ENCODE measurements at places on chromosomes 7 and 10.

DNA sequence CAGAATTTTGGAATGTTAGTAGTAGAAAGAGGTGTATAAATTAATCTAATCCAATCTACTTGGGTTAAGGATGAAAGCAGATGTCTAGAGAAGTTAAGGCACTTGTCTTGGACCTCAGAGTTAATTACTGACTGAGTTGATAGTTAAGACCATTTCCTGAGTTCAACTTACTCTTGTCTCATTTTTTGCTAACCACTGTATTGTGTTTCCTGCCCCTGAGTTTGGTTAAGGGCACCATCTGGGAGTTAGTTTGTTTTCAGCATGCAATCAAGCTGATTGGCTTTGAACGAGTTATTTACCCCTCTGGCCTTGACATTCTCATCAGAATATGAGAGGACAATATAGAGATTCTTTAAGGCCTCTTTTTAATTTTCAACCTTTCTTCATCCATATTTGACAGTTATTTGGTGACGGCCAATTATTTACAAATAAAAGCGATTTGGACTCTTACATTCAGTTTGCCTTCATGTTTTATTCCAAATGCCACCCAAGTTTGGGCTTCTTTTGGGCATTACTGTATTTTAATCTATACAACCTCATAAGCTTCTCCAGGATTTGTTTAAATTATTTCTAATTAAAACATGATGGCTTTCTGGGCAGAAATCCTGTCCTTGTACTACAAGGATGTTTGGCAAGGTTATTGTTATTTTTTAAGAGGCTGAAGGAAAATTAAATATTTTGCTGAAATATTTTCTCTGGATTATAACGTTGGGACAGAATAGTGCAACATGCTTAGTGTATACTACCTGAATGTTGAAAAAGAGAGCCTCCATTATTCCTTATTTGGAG is 225.0 kb downstream of the CACNB2 start:
- DNase-seq, result no peak

GRCh38 chr10:70649526-70649925 is 22.8 kb upstream of the ADAMTS14 start:
- DNase-seq, result no peak

GRCh38 chr7:81776948-81777630 is 7.2 kb upstream of the HGF start:
- DNase-seq, result no peak

DNA sequence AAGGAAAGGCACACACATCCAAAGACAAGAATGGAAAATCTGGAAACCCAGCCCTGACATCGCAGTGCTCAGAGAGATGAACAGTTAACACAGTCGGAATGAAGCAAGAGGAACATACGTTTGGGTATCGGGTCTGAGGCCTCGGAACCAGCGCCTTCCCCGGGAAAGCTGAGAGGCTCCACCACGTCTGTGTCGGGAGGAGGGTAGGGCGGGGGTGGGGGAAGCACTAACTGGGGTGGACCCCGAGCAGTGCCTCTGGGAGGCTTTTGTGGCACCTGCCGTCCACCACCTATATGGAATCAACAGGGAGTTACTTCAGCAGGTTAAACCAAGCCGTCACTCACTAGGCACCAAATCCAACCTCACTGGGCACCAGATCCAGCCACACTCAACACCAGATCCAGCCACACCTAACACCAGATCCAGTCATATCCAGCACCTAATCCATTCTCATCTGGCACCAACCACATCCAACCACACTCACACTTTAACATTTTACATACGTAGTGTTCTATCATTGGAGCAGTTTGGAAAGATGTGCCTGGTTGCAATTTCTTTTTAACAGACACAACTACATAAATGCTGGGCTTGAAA is 233.6 kb downstream of the COBL start:
- no peak for DNase-seq

- DNase-seq, result no peak
Measured at GRCh38 chr7:128069373-128070364, 38.4 kb upstream of the LRRC4 start.

- DNase-seq, result no peak
Measured at GRCh38 chr10:113007343-113007771, 57.3 kb downstream of the TCF7L2 start.

- peak; percentile 13 for DNase-seq
Measured at GRCh38 chr7:140061607-140061930, 1.2 kb downstream of the PARP12 start.
